ENCODE measurements at places on chromosomes 5 and 9.

GRCh38 chr9:126472198-126472947 is 141.4 kb upstream of the LMX1B start:
- no peak for DNase-seq

DNA sequence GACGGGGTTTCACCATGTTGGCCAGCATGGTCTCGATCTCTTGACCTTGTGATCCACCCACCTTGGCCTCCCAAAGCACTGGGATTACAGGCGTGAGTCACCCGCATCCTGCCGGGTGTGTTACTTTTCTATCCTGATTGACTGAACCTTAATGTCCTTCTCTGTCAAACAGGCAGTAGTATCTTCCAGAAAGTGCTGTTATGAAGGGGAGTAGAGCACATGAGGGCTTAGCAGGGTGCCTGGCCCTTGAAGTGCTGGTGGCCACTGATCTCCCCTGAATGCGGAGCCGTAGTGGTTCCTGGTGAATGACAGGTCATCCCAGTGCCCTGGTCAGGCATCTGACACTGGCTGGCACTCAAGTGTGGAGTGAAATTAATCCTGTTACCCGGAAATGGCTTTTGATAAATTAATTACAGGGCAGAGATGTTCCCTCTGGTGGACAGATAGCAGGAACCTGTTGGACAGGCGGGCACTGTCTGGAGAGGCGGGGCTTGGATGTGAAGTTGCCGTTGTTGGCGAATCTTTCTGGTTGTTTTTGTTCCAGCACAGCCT is 28.4 kb downstream of the PRRC2B start:
- DNase-seq = no peak

DNA sequence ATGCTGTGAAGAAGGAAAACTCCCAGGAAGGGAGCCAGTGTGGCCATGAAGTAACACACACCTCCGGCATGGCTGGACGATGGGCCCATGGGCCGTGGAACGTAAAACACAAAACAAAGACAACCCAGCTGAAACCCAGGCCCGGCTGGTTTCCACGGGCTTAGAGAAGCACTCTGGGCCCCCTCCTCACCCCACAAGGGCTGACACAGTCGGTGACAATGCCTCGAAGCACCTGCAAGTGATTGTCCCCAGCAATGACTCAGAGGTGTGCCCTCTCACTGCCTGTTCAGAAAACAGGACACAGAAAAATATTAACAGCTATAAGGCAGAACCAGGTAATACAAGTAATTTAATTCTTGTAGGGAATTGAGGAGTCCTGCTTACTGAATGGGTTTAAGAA is 135.3 kb downstream of the ROR2 start:
- DNase-seq = no peak

DNA sequence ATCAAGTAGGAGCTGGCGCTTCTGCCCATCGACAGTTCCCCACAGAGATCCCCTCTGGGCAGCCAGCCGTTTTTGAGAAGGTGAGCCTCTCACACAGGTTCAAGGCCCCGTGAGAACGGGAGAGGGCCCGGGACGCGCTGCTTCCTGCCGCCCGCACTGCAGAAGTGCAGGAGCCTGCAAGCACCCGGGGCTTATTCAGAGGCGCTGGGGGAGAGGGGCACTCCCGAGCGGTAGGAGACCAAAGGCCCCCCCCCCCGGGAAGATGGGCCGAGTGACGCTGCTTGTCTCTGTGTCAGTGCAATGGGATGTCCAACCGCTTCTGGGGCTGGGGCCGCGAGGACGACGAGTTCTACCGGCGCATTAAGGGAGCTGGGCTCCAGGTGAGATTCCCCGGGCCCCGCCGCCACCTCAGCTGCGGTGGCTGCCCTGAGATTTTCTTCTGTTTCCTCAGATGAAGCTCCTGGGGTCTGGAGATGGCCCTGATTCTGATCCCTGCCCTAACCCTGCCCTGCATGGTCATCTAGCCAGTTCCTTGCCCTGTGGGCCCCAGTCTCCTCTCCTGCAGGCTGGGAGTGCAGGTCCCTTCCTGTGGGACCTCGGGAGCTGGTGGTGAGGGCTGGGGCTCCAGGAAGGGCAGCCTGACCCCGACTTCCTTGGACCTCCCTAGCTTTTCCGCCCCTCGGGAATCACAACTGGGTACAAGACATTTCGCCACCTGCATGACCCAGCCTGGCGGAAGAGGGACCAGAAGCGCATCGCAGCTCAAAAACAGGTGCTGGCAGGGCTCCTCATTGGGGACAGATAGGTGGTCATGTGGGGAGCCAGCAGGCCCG is 8.5 kb downstream of the B4GALT7 start:
- no peak for DNase-seq

DNA sequence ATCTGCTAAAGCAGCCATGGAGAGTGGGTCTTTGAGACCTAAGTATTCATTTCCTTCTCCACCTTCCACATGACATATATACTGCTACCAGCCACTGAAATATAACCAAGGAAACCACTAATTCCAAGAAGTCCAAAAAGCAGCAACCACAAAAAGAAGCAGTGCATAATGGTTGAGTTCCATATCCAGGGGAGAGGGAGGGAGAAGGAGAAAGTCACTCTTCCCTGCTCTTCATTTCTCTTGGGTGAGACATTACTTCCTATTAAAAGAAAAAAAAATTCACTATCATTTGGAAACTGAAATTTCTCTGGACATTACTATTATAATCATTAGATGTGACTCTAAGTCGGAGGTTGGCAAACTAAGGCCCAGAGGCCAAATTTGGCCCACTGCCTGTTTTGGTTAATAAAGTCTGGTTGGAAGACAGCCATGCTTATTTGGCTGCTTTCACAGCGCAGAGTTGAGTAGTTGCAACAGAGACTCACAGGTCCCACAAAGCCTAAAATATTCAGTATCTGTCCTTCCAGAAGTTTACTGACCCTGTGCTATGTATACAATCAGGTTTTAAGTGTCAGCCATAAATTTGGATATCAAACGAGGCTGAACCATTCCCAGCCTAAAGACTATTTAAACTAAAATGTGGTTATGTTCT is 168.6 kb downstream of the MPDZ start:
- DNase-seq = no peak

GRCh38 chr5:67493676-67494075 is 297.1 kb upstream of the CD180 start:
- no peak for DNase-seq

Data from AG04450 (cell line).